ENCODE measurements at places on chromosomes 12 and 14. TPM values are rescaled to one million over a fixed set of nuclear protein-coding genes. Genes with fewer than 3 reads are reported as not detected.

- DNase-seq, result no peak
Measured at GRCh38 chr12:70643939-70644338, 6.7 kb upstream of the PTPRB start.

DNA sequence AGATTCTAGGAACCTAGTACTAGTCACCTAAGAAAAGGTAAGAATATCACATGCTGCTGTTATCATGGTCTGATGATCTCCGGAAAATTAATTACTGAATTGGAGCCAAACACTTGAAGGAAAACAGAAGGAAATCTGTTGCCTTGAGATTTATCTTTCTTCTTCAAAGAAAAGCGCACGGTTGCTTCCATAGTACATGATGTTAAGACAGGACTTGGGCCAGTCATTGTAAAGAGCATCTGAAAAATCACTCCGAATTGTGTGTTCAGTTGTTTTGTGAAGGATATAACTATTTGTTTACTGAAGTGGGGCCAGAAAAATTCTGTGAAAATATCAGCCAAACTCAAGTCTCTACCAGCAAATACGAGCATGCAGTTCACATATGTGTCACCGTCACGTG is 134.9 kb upstream of the FOXN3 start:
- no peak for DNase-seq

DNA sequence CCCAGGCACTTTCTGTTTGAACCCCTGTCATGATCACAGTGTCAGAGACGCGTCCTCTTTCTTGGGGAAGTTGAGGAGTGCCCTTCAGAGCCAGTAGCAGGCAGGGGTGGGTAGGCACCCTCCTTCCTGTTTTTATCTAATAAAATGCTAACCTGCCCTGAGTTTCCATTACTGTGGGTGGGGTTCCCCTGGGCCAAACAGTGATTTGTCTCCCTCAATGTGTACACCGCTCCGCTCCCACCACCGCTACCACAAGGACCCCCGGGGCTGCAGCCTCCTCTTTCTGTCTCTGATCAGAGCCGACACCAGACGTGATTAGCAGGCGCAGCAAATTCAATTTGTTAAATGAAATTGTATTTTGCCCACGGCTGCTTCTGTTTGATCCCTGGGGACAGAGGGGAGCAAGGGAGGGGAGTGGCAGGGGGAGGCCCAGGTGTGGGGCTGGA is 5.1 kb downstream of the SHMT2 start:
- DNase-seq, result no peak

GRCh38 chr12:131366261-131366871 is 344.5 kb upstream of the SFSWAP start:
- no peak for DNase-seq

DNA sequence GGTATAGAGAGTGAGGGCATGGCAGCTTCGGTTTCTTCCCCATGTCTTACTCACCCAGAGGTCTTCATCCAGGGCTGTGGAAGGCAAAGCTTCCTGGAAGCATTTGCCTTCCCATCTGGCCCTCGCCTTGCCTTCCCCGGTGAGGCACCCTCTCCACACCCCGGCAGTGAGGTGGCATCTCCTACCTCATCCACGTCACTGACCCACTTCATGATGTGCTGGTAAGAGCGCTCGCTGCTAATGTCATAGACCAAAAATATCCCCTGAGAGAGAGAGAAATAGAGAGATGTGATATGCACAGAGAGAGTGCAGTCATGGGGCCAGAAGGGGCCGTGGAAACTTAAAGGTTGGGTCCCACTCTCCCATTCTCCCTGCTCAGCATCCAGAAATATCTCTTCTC is 8.3 kb upstream of the GPX2 start:
- DNase-seq, result no peak

DNA sequence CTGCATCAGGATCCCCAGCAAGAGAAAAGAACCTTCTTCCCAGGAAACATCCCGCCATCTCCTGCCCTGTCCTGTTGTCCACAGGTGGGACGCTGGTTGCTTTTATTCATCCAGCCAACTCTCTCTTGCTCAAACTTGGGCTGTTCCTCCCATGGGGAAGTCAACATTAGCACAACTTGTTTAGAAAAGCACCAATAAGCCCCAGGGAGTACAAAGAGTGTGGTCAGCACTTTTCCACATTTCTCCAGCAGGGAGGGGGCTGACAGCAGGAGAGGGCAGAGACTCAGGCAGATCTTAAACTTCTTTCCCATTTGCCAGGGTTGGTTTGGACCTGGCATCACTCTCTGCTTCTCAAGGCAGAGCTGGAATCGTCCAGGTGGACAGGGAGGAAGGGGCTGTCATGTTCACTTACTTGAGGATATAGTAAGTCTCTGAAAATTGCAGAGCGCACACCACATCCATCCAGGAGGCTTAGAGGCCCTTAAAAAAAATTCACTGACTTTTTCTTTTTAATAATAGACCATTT is 74.9 kb downstream of the RBM19 start:
- DNase-seq, result no peak

DNA sequence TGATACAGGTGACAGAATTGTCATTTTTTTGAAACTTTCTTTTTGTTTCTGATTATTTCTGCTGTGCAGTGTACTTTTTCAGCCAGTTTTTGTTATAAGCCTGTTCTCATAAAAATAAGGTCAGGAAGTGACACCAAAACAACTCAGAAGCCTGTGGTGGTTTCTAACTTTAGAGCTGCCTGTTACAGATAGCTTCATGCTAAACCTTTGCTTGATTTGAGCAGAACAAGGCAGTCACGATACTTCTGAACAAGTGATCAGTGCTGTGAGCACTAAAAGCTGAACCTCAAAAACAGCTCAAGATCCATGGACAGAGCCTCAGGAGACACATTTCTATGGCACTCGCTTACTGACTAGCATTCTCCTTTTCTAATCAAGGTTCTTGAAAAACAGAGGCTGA is 82.0 kb downstream of the PRKCH start:
- no peak for DNase-seq

The BCL7A gene
- total RNA-seq, result 1.8 TPM

The CMTM5 gene
- total RNA-seq, result not detected
